ENCODE measurements at places on chromosomes 12 and 14. TPM values are rescaled to one million over a fixed set of nuclear protein-coding genes. Genes with fewer than 3 reads are reported as not detected.

- DNase-seq = no peak
Measured at GRCh38 chr12:45343269-45344051, 127.6 kb downstream of the ANO6 start.

The TECPR2 gene
- 28.3 TPM for total RNA-seq

The MAP3K12 gene
- total RNA-seq = 32.9 TPM

The PELI2 gene
- total RNA-seq = 16.2 TPM

GRCh38 chr14:88683119-88683518, 109.6 kb downstream of the EML5 start:
- DNase-seq = no peak

DNA sequence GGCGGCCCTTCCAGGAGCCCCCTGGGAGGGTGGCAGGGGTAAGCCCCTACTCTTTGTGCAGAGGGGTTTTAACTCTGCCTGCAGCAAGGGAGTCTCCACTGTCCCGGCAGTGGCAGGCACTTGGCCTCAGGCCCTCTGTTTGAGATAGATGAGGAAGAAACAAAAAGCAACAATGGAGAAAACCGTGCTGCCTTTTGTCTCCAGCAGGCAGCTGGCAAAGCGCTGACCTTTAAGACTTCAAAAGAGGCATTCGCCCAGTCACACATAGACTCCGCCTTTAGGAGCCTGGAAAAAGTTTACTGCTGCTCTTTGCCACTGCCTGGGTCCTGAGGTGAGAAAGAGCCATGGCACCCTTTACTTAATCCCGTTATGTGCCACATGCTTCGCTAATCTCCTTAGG, 158.2 kb upstream of the NTF3 start:
- DNase-seq = no peak

GRCh38 chr14:98634043-98634820, 637.8 kb downstream of the BCL11B start:
- DNase-seq = no peak

DNA sequence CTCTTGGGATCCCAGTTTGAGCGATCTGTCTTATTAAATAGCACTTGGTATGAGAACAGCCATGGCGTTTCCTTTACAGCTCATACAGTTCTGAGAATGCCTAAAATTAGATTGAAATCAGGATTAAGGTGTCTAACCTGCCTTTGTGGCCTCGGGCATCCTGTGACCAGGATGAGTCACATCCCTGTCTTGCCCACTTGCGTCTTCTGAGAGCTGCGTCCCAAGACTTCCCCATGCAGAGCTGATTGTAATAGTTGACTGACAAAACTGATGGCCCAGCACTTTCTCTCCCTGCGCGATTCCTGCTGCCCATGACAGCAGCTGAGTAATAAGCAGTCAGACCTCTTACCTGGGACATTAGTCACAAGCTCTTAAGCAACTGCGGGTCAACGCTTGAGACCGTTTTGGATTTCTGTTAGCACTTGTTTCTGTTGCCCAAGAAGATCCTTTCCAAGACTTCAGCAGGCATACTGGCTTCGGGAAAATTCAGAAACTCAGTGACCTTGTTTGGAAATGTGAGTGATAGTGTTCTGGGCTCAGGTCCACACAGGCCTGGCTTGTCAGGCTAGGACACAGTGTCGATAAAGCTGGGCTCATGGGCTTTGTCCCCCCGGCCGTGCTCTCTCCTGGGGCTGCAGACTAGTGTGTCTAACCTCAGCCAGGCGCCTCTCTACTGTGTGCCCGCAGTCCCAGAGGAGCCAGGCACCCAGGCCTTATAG, 169.9 kb upstream of the HIF1A start:
- DNase-seq = no peak

- no peak for DNase-seq
Measured at GRCh38 chr12:495466-495865, 35.7 kb downstream of the B4GALNT3 start.

DNA sequence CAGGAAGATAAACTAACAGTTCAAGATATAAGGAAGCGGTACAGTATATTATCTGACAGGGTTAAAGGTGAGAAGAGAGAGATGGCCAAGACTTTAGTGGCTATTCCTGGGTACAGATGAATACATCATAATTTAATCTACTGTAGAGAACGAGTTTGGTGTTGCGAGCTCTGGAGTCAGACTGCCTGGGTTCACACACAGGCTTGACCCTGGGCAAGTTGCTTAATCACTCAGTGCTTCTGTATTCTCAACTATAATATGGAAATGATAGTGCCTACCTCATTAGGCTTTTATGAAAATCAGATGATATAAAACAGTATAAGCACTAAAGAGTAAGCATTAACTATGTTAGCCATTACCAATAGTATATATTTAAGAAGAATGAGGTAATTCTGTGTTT, 3.5 kb downstream of the PPM1H start:
- no peak for DNase-seq

DNA sequence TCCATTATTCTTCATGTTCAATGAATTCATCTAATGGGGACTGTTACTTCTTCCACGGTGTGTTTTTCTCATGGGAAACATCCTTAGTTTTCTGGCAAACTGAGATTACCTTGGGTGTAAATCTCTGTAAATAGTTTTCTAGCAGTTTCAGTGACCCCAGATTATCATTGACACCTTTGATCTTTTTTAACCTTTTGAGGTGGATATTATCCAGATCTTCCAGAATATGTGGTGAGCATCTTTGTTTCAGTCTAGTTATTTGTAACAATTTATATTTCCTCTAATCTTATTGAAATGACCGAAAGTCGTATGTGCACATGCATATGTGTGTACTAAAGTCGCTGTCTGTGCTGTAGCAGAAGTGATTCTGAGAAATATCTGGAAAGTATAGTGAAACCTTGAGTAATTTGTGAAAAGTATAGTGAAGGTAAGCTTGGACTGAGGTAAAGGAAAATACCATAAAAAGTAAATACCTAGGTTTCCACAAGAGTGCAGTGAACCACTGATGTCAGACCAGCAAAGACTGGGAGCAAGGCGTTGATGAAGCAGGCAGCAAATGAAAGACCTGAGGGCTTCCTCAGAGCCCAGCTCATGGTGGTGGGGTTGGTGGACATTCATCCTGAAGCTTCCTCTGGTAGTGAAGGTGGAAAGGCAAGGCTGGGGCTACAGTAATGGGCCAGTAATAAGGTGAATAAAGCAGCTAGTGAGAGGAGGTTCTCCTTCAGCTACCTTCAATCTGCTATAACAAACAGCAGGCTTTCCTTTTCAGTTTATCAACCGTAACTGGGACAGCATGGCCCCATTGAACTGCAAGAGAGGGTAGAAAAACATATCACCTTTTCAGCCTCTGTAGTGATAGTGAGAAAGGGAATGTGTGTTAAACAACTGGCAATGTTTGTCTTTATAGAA, 480.2 kb upstream of the FBXO33 start:
- no peak for DNase-seq

The WNK1 gene
- total RNA-seq = 166 TPM

- no peak for DNase-seq
Measured at GRCh38 chr12:60345442-60345841, 749.6 kb downstream of the SLC16A7 start.

GRCh38 chr14:81219759-81220579, 790 bp downstream of the GTF2A1 start:
- DNase-seq = peak; percentile 26

The PRIMA1 gene
- total RNA-seq = 2.1 TPM

The NR2C1 gene
- total RNA-seq = 39.3 TPM

DNA sequence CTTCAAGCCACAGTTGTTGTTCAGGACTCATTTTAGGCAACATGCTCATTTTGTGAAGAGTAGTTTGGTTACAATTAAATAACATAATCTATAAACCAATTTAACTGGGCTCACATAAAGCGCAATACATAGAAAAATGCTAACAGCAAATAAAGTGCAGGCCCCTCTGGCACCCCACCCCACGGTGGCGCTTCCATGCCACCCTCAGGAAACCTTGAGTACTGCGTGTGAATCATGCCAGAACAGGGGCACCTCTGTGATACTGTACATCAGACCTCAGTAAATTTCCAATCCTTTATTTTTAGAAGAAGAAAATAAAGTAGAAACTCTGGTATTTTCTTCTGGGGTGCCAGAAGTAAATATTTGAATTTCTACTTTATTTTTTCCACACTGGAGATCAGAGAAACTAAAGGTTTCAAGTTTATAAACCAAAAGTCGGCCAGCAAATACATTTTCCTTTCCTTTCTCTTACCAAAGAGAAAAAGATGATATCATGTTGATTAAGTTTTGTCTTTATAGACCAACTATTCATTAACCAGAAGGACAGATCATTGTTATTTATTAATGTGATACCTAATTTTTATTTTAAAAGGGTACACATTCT, 316.8 kb downstream of the PAWR start:
- DNase-seq = peak; percentile 53

DNA sequence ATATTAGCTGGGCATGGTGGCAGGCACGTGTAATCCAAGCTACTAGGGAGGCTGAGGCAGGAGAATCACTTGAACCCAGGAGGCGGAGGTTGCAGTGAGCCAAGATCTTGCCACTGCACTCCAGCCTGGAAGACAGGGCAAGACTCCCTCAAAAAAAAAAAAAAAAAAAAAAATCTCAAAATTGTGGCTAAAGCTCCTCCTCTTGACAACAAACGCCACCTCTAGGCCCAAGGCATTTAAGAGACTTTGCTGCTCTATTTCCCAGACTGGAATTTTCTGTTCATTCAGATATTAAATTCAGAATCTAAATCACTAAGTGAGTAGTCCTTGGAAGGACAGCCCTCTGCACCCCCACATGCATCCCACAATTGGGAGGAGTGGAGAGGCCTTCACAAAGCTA, 1.4 kb downstream of the ZFYVE1 start:
- no peak for DNase-seq

GRCh38 chr14:33931461-33931860, 19.4 kb downstream of the EGLN3 start:
- DNase-seq = no peak

Data from neural crest cell (in vitro differentiated cells).